ENCODE measurements at places on chromosomes 12 and 14. TPM values are rescaled to one million over a fixed set of nuclear protein-coding genes. Genes with fewer than 3 reads are reported as not detected.
A peak's percentile ranks its signal among the peaks of the same experiment; 100 is the strongest.

DNA sequence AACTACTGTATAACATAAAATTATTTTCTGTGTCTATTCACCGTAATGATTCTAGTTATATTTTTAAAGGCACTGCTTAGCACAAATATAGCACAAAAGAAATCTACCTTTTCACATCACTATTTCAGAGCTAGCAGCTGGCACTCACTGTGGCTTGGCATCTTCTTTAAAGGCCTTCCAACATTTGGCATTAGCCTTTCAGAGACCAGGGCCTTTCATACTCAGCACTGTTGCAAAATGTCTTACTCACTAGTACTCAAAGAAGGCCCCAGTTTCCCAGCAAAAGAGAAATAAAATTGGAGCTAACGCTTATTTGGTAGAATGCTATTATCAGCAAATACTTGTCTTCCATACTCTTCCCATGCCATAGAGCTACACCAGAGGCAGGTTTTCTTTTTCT is 238.4 kb downstream of the MED13L start:
- no peak for DNase-seq

The LRRC43 gene
- total RNA-seq: not detected

DNA sequence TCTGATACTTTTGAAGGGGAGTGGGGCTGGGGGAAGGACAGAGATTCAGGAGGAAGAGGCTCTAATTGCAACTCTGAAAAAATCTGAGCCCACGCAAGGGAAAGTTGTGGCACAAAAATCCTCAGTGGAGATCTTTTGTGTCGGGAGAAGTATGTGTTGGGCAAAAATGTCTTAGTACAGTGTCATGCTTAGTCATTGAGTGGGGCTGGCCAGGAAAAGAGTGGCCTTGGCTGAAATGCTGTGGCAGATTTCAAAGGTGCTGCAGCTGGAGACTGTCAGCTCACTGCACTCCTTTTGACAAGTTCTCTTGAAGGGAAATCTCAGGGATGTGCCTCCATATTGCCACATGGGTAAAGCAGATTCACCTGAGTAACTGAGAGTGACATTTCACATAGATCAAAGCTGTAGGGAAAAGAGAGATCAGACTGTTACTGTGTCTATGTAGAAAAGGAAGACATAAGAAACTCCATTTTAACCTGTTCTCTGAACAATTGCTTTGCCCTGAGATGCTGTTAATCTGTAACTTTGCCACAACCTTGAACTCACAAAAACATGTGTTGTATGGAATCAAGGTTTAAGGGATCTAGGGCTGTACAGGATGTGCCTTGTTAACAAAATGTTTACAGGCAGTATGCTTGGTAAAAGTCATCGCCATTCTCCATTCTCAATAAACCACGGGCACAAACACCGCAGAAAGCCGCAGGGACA is 36.0 kb upstream of the GLIPR1 start:
- peak; percentile 41 for DNase-seq

The KIF26A gene
- 3.0 TPM for total RNA-seq

GRCh38 chr12:2890001-2890387 is 697 bp upstream of the TULP3 start:
- no peak for DNase-seq
